ENCODE measurements at places on chromosomes 1 and 21.

- DNase-seq, result no peak
Observed at GRCh38 chr1:115867216-115867615, 26.3 kb upstream of the NHLH2 start.

DNA sequence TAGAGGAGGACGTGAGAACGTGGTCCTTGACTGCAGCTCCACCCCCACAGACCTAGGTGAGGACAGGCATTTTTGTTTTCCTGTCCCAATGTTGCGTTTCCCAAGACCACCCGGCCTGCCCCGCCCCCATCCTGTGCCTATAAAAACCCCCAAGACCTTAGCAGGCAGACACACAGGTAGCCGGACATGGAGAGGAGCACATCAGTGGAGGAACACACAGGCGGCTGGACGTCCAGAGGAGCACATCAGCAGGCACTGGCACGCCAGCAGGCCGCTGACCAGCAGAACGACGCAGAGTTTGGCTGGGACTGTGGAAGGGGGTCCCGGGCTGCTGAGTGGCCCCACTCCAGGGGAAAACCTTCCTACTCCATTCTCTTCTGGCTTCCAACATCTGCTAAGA is 12.7 kb upstream of the HMGCL start:
- no peak for DNase-seq

GRCh38 chr1:109105881-109106280 is 8.0 kb upstream of the ELAPOR1 start:
- no peak for DNase-seq

- no peak for DNase-seq
Observed at GRCh38 chr1:84688463-84689061, 1.7 kb downstream of the SSX2IP start.

- no peak for DNase-seq
Observed at GRCh38 chr1:13786541-13786940, 86.6 kb downstream of the PRDM2 start.

- DNase-seq, result no peak
Observed at GRCh38 chr1:32703479-32704291, 1.1 kb upstream of the SYNC start.

DNA sequence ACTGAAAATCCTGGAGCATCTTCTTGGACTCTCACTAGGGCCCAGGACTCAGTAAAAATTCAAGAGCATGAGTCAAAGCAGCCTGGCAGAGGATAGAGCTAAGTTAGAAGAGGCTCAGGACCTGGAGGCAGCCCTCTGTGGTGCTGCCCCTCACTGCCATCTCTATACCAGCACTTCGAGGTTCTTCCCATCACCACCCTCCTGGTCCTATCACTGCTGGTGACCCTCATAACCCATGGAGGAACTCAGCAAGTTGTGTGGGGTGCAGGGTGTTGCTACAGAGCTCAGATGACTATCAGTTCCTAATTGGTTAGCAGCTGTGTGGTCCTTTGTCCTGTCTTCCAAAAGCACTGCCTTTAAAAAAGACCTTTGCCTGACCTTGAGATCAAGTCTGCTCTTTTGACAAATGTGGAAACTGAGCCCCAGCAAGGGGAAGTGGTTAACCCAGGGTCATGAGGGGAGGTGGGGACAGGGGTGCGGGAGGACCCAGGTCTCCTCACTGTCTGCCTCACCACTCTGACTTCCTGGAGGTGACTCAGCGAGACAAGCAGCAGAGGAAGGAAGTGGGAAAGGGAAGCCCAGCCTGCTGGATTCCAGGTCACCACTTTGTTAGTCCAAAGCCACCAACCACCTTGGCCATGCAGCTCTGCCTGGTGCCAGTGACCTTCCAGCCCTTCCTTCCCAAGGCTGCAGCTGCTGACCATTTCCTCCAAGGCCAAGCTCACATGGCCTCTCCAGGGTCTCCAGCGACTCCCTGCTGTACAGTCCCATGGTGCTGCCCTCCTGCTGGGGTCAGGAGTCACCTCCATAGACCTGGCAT is 199.4 kb upstream of the EDN2 start:
- DNase-seq, result no peak
